ENCODE measurements at places on chromosomes 16 and 17.
A peak's percentile ranks its signal among the peaks of the same experiment; 100 is the strongest.

DNA sequence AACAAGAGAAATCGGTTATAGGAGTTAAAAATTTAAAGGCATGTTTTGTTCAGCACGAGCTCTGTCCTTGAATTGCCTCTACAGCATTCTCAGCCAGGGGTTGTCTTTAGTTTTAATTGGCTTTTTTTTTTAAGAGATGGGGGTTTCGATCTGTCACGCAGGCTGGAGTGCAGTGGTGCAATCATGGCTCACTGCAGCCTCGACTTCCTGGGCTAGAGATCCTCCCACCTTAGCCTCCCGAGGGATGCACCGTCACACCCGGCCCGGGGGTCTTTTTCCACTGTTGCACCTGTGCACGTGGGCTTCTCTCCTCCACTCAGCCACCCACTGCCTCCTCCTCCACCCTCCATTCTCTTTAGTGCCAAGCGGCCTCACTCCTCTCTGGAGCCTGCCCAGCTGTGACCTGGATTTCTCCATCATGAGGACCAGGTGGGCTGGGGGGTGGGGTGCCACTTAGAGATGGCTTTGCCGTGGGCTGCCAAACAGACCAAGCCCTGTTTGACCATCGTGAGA, 106.8 kb upstream of the SEC14L1 start:
- DNase-seq: no peak

DNA sequence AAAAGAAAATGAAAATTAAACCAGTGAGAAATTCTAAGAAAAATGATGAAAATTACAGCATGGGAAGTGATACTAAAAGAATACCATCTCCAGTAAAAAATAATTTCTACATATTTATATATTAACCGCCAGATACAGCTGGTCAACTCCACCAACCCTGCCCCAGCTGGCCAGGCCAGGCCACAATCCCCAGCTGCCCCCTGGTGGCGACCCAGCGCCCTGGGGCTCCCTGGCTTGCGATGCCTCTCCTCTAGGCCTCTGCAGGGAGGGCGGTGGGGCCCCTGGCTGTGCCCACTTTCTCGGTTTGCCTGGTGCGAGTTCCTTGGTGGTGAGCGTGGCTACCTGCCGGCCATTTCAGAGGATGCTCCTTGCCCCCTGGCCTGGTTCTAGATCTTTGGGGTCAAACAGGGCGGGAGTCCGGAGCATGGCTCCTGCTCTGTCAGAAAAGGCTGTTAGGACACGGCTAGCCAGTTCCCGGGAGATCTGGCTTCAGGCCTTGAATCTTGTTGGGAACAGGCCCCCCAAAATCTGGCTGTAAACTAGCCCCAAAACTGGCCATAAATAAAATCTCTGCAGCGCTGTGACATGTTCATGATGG, 14.5 kb downstream of the GLIS2 start:
- peak; percentile 65 for DNase-seq

DNA sequence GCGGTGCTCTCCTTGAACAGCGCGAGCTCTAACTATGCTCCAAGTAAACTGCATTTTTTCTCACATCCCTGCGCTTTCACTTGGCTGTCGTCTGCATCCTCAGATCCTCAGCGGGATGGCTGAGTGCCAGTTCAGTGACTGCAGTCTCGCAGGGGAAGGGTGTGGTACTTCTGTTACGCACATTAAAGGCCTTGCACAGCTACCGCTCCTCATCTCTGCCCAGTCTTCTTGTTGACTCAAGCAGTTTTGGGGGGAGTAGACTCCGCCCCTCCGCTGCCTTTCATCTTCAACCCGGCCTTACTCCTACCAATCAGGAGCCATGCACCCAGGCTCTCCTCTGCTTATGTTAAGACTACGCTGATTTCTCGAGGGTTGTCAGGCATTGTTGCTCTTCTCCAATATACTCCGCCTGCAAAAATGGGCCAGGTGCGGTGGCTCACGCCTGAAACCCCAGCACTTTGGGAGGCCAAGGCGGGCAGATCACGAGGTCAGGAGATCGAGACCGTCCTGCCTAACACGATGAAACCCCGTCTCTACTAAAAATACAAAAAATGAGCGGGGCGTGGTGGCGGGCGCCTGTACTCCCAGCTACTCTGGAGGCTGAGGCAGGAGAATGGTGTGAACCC, 10.0 kb downstream of the ATP5PD start:
- peak; percentile 92 for DNase-seq

GRCh38 chr16:73434621-73435020, 386.7 kb upstream of the ZFHX3 start:
- DNase-seq: no peak

DNA sequence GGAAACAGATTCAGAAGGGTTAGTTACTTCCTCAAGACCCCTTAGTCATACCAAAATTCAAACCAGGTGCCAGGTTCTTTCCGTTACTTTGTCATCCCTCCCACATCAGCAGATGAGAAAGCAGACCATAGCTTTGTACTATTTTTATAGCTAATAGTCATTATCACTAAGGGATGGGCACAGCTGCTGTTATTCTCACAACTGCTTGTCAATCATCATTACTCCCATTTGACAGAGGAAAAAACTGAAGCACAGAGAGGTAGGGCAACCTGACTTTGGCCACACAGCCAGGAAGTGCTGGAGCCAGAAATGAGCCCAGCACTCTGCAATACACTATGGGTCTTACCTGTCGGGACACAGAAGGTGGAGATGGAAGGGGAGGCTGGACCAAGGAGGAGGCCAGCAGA, 30.0 kb downstream of the TEKT5 start:
- DNase-seq: no peak
